ENCODE measurements at places on chromosomes 11 and 22. TPM values are rescaled to one million over a fixed set of nuclear protein-coding genes. Genes with fewer than 3 reads are reported as not detected.

Gene ARCN1
- 122 TPM for total RNA-seq

Gene TENM4
- 38.1 TPM for total RNA-seq

Gene PDE3B
- 24.3 TPM for total RNA-seq

Gene SEC14L6
- 3.3 TPM for total RNA-seq

Gene SYCE3
- total RNA-seq: not detected

Gene NRXN2
- total RNA-seq: 8.5 TPM

Gene OR4X1
- total RNA-seq: not detected

Gene TAF6L
- total RNA-seq: 50.5 TPM

Gene C11orf65
- total RNA-seq: 1.0 TPM
